Retina (tissue), 1 donor: ENCODE measurements at places on chromosomes 5 and 9.
A peak's percentile ranks its signal among the peaks of the same experiment; 100 is the strongest.

GRCh38 chr5:80269991-80270438 is 14.2 kb upstream of the SERINC5 start:
- DNase-seq, result no peak

DNA sequence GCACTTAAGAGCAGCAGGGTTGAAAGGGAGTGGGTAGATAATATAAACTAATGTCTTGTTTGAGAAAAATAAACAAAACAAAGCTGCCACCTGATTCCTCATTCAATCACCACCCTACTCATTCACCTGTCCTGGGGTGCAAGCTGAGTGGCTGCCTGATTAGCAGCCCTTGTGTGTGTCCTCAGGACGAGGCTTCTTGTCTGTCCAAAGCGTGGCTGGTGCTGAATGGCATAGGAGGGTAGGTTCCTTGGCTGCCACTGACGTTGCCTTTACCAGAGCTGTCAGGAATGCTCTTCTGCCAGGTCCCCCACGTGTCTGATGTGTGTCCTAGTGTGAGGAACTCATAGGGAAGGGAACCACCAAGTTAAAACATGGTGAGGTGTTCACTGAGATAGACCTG is 146.6 kb upstream of the SLC24A2 start:
- DNase-seq, result no peak

- no peak for DNase-seq
Observed at GRCh38 chr5:138668451-138669380, 84.5 kb upstream of the CTNNA1 start.

DNA sequence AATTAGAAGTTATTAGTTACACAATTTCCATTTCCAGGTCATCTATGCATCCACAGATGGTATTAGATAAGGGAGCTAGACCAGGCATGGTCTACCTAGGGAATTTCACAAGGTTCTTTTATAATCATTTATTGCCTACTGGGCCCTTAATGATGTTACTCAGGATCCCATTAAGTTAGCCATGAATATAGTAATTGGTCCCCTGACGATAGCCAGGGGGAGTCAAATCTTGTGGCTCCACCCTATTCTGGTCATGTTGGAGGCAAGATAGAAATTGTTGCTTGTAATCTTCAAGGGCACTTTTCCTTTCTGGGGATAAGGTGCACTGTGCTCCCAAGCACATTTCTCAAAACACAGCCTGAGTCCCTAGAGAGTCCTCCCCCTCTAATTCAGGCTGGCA is 14.1 kb upstream of the ELL2 start:
- no peak for DNase-seq

DNA sequence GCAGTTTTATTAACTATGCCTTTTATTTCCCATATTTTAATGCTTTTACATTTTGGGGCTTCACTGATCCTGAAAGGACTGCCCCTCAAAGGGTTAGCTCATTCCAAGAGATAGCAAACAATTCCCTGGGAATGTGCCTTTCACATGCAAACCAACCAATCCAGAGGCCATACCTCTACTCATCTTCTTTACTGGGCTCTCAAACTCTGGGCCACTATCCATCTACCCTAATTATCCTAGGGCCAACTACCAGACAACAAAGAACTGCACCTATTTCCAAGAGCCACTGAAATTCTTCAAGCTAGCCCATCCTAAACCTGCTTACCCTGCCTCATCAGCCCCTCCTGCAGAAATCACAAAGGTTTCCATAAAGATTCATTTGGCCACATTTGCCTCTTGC is 364.7 kb downstream of the CDH12 start:
- no peak for DNase-seq

DNA sequence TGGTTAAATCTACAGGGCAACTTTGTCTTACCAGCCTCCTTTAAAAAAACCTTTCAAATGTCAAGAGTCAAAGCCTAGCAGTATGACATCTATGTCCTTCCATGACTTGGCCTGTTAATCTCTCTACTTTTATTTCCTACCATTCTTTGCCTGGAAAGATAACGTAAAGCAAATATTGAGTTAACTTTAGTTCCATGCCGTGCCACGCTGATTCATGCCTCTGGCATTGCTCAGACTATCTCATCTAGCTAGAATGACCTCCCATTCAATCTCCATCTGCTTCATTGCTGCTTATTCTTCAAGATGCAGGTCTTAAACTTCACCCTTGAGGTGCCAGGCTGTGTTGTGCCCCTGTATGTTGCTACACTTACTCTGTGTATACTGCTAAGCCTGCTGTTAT is 729.8 kb downstream of the EFNA5 start:
- DNase-seq, result no peak

DNA sequence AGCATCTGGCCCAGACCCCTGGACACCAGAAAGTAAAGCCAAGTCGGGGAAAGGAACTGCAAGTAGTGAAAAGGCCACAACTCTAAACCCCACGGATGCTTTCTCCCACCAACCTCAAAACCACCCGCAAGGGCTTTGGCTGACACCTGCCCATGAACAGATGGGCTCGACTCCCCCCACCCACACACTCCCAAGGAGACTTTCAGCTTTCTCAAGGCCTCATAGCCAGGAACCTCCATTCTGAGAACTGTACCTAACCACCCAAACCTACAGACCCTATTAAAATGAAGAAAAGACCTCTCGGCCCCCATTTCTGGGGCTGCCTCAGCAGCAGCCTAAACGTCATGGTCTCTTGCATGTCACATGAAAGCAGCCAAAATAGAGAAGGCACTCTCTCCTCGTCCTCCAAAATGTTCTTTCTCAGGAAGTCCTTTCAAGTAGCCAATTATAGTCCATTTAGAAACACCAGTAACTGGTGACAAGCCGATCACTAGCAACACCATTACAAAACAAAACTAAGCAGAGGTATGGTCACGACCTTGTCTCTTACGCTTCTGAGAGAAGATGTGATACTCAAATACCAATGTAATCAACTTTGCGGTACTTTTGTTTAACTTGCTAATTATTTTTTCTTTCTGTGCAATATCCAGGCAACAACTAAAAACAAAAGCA is 2.9 kb downstream of the B4GALT1 start:
- DNase-seq, result no peak

DNA sequence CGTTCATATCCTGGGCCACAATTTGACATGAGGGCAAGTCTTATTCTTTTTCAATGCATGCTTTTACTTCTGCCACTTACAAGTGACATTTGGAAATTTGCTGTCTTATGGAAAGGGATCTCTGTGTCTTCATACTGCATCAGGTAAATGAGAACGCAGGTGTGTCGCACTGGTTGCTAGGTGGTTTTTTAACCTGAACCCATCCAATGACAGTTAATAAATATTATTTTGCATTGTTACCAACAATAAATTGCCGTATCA is 1.1 kb downstream of the ADAMTS16 start:
- peak; percentile 10 for DNase-seq

DNA sequence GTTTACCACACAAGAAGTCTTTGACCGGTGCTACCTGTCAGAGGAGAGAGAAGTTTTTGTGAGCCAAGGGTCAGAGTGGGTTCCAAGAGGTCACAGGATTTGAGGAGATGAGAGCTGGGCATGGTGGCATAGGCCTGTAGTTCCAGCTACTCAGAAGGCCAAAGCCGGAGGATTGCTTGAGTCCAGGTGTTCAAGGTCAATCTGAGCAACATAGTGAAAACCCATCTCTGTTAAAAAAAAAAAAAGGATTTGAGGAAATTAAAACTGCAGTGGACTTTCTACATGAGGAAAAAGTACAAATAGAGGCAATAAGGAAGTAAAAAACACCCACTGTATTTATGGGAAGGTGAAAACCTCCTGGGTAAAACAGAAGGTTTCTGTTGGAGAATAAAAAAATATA is 63.8 kb downstream of the PHAX start:
- no peak for DNase-seq

DNA sequence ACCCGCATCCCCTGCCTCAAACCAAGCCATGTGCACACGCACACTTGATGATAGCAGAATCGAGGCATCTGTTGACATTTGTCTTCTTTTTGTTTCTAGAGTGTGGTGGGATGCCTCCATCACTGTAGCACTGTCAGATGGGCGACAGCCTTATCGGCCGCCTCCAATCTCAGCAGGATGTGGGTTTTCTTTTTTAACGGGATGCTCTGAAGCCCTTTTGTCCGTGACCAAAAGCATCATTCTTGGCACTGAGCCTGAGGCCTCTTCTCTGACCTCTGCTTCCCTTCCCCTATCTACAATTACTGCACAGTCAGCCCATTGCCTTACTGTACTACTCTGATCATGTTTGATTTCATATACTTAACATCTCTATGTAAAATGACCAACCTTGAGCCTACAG is 78.3 kb downstream of the LMNB1 start:
- DNase-seq, result no peak

GRCh38 chr9:17658237-17658636 is 79.4 kb downstream of the SH3GL2 start:
- no peak for DNase-seq

DNA sequence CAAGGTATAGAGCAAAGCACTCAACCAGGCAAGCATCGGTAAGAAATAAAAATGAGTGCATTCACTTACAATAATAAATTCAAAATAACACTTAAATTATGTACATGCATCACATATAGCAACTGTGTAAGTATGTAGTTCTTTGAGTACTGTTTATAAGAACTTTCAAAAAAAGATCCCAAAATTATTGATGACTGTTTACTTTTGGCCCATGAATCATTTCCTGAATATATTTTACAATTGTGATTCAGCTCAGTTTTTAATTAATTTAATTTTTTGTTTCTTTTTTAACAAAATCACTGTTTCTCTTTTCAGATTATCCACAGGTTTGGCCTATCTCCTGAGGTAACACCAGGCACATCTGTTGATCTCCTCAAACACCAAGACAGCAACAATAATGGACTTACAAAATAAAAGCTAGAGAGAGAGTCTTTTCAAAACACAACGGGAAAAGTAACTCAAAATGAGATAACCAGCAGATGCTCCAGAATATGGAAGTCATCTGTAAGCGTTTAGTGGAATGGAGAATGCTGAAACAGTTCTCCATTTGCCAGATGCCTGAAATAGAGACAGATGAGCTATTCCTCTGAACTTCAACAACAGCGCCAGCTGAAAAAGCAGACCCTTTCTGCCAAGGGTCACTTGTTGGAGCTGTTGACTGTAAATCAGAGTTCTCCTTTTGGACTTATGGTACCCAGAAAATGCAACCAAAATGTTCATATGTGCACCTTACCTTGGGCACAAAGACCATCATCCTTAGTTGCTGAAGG is 348.6 kb upstream of the RGMB start:
- DNase-seq, result no peak

- DNase-seq, result no peak
Observed at GRCh38 chr5:144453753-144454152, 283.1 kb downstream of the KCTD16 start.

GRCh38 chr9:33439731-33440130 is 7.7 kb downstream of the AQP3 start:
- DNase-seq, result no peak
